GDM1 (cell line): ENCODE measurements at places on chromosomes 3 and 15.
A peak's percentile ranks its signal among the peaks of the same experiment; 100 is the strongest.

DNA sequence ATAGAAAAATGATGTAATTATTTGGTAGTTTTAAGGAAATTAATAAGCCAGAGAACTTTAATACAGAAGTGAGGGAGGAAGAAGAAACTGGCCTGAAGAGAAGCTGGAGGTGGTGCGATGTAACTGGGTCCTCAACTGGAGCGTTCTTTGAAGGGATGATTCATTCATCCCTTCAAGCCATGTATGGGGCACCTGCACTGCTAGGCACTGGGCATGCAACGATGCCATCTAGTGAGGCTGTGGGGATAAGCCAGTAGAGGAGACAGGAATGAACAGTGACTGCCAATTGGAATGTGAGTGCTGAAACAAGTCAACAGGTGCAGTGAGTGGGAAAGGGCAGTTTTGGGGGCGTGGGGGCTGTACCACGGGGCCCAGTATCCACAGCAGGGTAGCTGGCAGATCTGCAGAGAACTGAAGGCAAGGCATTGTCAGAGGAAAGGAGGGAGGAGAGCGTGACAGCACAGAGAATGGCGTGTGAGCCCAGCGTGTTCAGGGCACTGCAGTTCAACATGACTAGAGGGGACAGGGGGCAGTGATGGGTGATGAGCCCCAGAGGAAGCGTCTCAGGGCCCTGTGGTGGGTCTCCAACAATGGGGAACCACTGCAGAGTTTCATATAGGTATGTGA is 3.8 kb upstream of the KIF23 start:
- DNase-seq, result peak; percentile 6

- no peak for DNase-seq
Observed at GRCh38 chr15:97174886-97175540, 785.5 kb upstream of the ARRDC4 start.

DNA sequence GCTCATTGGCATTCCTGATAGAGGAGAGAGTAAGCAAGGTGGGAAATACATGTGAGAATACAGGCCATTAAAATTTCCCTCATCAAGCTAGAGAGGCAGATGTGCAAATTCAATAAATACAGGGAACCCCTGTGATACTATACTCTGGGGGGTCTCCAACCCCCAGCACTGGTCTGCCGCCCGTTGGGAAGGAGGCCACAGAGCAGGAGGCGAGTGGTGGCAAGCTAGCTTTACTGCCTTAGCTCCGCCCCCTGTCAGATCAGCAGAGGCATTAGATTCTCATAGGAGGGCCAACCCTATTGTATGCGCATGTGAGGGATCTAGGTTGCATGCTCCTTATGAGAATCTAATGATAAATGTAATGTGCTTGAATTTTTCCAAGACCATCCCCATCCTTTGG is 97.1 kb upstream of the PLSCR5 start:
- no peak for DNase-seq

- DNase-seq, result no peak
Observed at GRCh38 chr15:28979208-28979841, 93.6 kb downstream of the APBA2 start.

GRCh38 chr3:189517981-189518380 is 113.2 kb upstream of the TP63 start:
- DNase-seq, result no peak

DNA sequence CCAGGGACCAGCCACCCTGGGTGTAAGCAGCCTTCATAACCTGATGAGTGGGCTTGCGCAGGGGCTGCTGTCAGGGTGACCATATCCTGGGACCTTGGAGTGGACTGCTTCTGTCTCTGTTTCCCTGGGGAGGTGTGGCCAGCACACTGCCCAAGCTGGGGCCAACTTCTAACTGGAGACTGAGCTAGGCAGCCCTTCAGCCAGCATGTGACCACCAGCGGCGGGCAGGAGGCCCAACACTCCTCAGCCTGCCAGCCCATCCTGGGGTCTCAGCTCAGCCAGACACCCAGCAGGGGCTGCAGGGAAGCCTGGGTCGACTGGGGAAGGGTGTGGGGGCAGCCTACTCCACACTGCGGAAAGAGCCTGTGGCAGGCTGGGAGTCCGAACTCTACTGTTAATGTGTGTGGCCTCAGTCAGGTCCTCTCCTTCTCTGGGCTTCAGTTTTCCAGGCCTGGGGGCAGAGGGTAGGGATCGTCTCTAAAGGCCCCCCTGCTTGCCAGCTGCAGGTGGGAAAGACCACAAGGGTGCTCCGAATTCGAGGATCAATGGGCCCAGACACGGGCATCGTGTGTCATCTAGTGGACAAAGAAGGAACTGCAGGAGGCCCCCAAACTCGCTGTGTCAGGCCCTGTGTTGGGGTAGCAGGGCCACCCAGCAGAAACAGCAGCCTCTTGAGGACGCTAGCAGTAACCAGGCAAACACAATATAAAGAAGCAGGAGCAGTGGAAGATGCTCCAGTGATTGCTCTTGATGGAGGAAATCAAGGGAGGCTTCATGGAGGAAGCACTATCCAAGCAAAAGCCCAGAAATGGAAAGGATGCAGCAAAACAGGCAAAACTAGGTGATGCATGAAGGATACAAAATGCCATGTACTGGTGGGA is 2.0 kb upstream of the SEMA3G start:
- peak; percentile 45 for DNase-seq

DNA sequence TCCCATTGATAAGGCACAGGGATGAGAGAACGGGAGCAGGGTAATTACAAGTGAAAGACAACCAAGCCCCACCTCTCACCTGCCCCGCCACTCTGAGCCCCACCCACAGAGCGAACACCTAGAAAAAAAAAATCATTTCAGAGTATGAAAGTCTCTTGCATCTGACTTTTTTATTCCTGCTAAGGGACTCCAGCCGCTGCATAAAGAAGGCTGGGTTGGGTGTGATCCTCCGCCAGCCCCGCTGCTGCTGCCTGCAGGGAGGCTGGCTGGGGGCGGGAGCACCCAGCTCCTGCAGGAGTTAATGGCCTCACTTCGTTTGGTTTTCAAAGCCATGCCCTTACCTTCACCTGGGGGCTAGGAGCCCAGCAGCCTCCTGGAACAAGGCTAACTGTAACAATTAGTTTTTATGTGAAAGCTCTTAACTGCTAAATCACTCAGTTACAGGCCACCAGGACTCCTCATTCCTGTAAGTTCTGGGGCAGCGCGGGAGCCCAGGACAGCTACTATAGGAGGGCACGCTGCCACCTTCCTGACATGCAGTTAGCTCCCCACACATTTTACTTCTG is 78.0 kb upstream of the SNRPA1 start:
- DNase-seq, result no peak

- no peak for DNase-seq
Observed at GRCh38 chr3:126256251-126256650, 75.9 kb upstream of the ALDH1L1 start.

DNA sequence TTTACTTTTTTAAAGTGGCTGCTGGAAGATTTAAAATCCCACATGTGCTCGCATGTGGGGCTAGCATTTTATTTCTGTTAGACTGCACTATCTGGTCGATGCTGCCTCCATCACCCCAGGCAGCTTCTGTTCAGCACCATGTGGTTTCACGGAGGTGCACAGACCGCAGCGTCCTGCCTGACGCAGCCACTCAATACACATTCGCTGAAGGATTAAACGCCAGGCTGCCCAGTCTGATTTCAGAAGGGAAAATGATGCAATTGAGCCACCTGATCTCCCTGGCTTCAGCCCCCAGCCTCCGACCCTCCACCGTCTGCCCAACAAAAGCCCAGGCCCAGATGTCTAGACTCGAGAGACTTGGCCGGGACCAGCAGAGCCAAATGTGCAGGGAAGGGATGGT is 84.5 kb downstream of the MEGF11 start:
- DNase-seq, result no peak

GRCh38 chr15:75620058-75620820 is 5.3 kb downstream of the SNUPN start:
- DNase-seq, result no peak

DNA sequence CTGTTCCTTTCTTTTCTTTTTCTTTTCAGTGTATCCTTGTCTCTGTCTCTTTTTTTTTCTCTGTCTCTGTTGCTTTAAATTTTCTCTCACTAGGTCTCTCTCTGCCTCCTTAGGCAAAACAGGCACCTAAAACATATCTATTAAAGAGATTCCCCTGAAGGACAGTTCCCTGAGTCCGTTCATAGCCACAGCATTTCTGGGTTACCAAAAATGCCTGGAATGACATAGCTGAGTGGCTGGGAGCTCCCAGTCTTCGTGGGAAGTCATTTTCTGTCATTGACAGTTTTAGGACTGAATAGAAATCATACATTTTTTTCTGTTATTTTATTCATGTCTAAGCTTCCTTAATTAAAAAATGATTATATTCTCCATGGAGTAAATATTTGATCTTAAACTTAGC is 323.8 kb upstream of the AZI2 start:
- DNase-seq, result no peak

GRCh38 chr15:41013691-41014414 is 60.6 kb downstream of the CHAC1 start:
- no peak for DNase-seq

GRCh38 chr15:74490339-74490689 is 29.4 kb upstream of the UBL7 start:
- DNase-seq, result no peak

DNA sequence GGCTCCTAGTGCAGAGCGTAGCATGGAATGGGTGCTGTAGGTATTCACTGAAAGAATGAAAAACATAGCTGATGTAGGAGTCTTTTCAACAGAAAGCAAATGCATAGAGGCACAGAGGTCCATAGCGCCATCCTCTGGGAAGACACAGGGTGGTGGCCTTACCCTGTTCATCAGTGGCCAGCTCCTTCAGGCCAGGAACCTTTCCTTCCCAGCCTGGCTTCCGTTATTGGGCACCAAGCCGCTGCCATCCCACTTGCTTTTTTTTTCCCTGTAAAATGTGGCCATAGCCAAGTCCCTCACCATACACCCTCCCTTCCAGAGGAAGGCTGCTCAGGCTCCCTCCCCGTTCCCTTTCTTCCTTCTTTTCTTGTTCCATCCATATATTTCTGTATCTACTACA is 118.1 kb downstream of the ZNF621 start:
- DNase-seq, result no peak

GRCh38 chr15:87489902-87490665 is 766.5 kb downstream of the NTRK3 start:
- DNase-seq, result no peak

DNA sequence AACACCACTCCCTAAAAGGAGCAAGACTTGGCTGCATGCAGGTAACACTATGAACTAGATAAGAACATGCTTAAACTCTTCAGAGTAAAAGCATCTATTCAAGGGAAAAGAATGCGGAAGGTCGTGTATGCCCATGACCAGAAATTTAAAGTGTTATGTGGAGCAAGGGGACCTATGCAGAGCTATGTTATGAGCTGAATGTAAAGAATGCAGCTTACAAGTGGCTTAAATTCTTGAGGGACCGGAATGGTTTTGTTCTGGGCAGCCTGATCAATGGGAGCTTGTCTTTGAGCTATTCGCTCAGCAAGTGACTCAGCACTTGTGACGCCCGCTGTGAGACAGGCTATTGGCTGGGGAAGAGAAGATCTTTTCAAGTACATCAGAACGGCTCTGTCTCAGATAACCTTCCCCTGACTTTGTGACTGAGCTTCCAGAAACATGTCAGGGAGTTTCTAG is 367.5 kb upstream of the THBS1 start:
- no peak for DNase-seq

DNA sequence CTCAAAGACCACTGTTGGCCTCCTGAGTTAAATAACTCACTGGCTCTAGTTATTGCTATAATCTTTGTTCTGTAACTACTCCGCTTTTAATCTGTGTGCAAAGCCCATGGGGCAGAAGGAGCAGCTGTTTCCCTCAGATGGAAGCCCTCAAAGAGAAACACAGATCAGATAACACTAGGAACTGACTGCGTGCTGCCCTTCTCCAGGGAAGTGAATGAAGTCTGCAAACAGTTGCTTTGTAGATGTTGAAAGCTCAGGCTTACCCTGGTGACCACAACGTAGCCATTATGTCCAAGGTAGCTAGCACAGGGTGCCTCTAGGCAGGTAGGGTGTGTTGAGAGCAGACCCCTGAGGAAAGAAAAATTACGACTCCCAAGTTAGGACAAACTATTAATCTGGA is 152.3 kb upstream of the STAC start:
- no peak for DNase-seq

DNA sequence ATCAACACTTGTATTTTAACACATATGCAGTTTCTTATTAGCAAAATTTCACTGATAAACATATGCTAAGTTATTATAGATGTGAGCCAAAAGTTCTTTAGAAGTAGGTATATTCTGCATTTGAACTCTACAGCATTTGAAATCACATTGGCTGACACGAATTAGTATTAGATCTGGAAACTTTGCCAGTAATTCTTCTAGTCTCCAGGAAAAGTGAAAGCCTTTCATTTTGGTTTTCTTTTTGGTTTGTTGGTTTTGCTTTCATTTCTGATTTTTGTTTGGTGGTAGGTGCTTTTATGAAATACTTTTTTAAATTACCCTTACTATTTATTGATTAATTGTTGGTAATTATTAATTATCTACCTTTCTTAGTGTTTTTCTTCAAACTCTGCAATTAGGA is 72.9 kb downstream of the RBMS3 start:
- no peak for DNase-seq

- no peak for DNase-seq
Observed at GRCh38 chr15:75599401-75599800, 20.3 kb upstream of the PTPN9 start.

- DNase-seq, result no peak
Observed at GRCh38 chr3:54830658-54831057, 97.2 kb downstream of the LRTM1 start.

- DNase-seq, result no peak
Observed at GRCh38 chr3:44418549-44418948, 58.9 kb downstream of the ZNF445 start.

- no peak for DNase-seq
Observed at GRCh38 chr3:124540550-124541211, 189.6 kb upstream of the UMPS start.

GRCh38 chr3:66625505-66626216 is 124.8 kb upstream of the LRIG1 start:
- DNase-seq, result no peak

- no peak for DNase-seq
Observed at GRCh38 chr15:79140846-79141570, 50.4 kb upstream of the RASGRF1 start.

DNA sequence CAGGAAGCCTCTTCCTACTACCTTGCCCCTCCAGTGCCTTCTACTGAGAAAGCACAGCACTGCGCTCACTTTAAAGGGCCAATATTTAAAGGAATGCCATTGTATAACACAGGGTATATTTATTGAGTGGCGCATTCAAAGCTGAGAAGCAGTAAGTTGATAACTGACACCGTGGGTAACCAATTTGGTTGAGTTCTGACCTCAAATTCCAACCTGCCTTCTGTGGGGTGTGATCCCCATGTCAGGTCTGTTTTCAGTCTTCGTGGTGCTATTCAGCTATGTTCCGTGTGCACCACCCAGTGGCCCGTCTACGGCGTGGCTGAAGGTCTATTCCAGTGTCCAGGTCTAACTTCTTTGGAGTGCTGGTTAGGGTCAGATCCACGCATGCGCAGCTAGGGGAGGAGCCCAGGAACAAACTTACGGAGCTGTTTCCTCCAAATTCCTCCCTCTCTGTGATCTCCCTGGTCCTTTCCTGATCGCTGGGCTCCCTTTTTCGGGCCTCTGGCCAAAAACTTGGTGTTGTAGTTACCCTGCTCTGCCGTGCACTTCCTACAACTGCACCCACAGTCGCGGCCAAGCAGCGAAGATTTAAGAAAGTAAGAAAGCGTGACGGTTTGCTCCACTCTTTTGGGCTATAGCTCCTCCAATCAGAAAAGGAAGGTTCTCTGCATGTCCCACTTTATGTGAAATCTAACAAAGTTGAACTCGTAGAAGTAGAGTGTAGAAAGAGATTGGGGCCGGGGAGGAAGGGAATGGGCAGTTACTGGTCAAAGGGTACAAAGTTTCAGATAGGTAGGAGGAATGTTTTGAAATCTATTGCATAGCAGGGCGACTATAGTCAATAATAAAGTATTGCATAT is 7.7 kb downstream of the LRRC2 start:
- DNase-seq, result peak; percentile 87
